ENCODE measurements at places on chromosomes 12 and 14.

DNA sequence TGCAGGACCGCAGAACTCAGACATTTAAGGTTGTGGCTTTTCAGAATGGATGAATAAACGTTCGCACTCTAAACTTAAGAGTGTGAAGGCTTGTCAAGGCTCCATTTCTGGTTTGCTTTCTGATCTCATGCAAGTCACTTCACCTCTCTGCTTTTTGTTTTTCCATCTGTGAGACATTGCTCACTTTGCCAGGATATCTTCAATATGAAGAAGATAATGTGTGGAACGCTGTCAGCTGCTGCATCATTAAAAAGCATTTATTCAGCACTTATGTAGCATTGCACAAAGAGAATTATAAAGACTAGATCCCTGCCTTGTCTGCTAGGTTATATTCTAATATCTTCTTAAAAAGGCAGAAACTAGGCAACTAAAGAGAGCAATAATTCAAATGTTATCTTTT, 172.2 kb downstream of the CACNA1C start:
- no peak for DNase-seq

GRCh38 chr14:103728721-103729120, 13.1 kb downstream of the ZFYVE21 start:
- no peak for DNase-seq

DNA sequence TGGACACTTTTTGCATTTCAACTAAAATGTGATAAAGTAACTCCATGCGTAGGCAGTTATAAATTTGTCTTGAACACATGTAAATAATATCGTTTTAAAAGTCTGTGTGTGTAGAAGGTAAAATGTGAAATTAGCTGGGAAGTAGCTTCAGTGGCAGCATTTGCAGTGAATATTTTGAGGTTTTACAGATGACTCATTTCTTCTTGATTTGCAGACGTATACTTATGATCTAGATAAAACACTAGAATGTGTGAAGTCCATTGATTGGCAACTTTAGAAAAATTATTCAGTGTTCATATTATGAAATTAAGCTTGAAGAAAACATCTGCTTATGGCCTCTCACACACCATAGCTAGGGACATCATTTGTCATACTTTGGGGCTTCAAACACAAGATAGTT, 788.6 kb upstream of the NOVA1 start:
- no peak for DNase-seq

DNA sequence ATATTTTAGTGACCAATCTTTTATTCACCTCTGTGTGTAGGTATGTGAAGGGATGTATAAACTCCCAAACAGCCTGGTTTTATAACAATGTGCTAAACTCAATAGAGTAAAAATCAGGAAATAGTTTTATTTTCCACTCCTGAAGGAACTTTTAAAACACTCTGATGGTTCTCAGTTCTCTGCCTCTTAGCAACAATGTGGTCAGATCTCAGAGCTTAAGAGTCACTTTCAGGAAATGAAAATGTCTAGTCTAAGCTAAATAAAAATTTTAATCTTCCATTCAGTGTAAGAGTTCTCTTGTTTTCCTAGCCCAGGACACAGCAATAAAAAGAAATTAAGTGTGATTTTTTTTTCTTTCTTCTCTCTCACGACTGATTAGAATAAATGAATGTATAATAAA, 718.0 kb downstream of the C12orf50 start:
- no peak for DNase-seq

GRCh38 chr12:58681730-58682129, 238.6 kb downstream of the LRIG3 start:
- DNase-seq = no peak

GRCh38 chr12:41930866-41931437, 213.7 kb downstream of the GXYLT1 start:
- no peak for DNase-seq

GRCh38 chr12:12903642-12904609, 12.6 kb downstream of the GPRC5A start:
- no peak for DNase-seq

GRCh38 chr12:80598004-80598606, 109.3 kb upstream of the MYF6 start:
- DNase-seq = no peak

- no peak for DNase-seq
Measured at GRCh38 chr12:105040476-105040875, 43.8 kb downstream of the ALDH1L2 start.

DNA sequence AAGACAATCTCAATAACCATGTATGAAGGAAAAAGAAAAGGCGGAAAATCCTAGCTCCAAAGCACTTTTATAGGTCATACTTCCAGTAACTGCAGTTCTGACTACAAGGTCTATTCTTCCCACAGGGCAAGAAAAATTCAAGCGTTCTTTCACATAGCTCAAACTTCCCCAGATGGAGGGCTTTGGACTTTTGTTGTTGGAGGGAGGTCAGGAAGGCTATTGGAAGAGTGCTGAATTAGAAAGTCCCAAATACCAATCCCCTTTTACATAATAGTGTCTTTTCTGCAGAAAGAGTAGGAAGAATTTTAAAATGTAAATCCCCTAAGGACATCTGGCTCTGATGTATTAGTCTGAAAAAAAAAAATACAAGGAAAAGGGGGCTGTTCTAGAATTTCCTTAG, 309.4 kb downstream of the MDGA2 start:
- DNase-seq = no peak

DNA sequence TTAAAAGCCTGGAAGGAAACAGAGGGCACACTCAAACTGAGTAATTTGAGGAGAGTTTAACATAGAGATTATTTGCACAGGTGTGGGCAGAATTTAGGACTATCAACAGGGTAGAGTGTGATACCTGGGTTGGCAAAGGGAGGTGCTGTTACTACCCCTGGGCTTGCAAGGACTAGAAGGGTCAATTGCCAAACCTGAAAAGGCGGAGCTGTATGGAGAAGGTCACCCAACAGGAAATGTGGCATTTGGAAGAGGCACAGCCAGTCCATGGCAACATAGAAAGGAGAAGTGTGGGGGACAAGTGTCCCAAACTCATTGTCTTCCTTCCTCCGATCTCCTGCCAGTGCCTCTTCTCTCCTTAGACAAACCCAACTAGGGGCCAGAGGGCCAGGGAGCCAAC, 21.6 kb upstream of the MED13L start:
- no peak for DNase-seq

DNA sequence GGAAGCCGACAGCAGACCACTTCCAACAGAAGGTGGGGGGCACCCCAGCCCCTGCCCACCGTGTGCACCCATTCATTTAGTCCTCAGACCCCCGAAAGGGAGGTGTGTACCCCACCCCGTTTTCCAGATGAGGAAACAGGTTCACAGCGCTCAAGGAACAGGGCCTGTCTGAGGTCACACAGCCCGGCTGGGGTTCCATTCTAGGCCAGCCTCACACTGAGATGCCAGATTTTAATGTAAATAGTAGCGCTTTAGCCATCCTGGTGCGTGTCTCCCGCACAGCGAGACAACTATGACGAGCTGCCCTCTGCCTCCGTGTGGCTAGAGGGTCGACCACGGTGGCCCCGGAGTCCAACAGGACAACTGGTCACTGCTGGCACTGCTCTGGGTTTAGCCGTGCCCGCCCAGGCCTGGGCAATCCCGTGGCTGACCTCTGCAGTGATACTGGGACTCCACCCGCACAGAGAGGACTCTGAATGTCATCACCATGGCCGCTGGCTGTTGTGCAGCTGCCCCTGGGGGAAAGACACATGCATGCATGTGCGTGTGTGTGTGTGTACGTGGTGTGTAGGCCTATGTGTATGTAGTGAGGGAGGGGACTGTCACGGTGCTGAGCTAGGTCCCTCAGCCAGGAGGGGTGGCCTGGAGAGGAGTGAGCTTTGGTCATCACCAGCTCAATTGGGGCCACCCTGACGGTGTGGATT, 31.6 kb downstream of the BEGAIN start:
- no peak for DNase-seq

DNA sequence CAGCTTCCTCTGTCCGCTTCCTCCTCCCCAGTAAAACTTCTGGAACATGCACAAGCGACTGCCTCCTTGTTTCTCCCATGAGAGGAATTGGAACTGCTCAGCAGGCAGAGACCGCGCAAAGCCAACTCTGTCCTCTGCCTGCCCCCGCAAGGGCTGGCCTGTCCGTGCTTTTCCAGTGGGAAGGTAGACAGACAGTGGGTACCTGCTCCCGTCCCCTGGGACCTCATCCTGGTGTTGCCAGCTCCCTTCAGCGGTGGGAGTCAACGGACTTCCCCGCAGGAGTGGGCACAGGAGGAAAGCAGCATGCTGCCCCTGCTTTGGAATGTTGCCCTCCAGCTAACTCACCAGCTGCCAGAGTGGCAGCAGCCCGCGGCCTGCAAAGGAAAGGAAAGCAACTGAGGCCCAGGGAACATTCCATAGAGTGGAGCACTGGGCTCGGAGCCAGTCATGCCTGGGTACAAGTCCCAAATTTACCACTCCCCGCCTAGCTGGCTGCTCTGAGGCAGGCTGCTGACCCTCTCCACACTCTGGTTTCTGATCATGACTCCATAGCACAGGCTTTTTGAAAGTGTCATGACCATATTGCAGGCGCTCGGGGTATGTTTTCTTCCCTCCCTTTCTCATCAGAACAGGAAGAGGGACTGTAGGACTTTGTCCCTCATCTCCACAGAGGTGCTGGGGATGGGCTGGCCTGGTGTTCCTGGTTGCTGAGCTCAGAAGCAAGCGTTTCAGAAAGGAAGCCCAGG, 89.2 kb upstream of the CLMN start:
- DNase-seq = no peak

- DNase-seq = no peak
Measured at GRCh38 chr14:75430526-75430925, 2.7 kb downstream of the JDP2 start.

GRCh38 chr12:74170645-74171477, 366.8 kb upstream of the ATXN7L3B start:
- DNase-seq = no peak

DNA sequence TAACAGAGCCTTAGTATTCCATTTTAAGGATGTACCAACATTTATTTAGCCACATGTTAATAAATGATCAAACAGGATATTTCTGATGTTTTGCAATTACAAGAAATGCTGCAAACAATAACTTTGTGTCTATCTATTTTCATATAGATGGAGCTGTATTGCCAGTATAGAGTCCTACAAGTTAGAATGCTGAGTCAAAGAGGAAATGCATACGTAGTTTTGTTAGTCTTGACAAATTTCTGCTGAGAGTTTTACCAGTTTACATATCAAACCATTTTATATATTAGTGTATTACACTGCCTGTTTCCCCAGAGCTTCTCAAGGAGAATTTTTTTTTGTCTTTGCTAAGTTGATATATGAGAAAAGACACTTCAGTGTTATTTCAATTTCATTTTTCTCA, 541.7 kb downstream of the SLC16A7 start:
- DNase-seq = no peak

- no peak for DNase-seq
Measured at GRCh38 chr12:27975222-27976136, 2.9 kb upstream of the PTHLH start.

- no peak for DNase-seq
Measured at GRCh38 chr14:101019541-101019940, 116.0 kb upstream of the RTL1 start.

GRCh38 chr14:72476657-72477499, 417.0 kb downstream of the DPF3 start:
- DNase-seq = no peak

DNA sequence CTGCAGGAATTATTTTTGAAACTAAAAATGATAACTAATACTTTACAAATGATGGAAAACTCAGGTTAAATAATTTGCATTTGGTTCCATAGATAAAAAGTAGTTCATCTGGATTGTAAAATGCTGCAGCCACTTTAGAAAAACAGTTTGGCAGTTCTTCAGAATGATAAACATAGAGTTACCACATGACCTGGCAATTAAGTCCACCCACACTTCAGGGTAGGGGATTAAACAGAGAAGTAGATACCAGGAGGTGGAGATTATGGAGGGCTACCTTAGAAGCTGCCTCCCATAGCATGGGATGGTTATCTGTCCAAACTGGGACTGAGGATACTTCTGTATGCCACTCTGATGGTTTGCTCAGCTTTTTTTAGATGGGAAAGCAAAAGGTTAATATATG, 22.2 kb downstream of the ARF6 start:
- DNase-seq = no peak

DNA sequence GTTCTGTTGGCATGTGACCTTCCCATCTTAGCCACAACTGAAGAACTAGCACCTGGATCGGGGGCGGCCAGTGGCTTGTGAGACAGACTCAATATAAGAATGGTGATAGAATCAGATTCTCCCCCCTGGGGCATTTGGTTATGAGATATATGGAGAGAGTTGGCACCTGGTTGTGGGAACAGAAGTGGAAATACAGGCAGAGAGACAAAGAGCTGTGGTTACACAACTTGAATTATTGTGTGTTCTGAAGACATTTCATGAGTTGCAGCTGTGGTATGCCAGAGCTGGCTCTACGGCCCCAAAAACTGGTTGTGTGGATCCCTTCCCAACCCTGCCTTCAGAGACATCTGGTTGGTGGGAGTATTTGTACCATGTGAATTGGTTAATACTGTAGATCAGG, 2.9 kb upstream of the MSRB3 start:
- no peak for DNase-seq

DNA sequence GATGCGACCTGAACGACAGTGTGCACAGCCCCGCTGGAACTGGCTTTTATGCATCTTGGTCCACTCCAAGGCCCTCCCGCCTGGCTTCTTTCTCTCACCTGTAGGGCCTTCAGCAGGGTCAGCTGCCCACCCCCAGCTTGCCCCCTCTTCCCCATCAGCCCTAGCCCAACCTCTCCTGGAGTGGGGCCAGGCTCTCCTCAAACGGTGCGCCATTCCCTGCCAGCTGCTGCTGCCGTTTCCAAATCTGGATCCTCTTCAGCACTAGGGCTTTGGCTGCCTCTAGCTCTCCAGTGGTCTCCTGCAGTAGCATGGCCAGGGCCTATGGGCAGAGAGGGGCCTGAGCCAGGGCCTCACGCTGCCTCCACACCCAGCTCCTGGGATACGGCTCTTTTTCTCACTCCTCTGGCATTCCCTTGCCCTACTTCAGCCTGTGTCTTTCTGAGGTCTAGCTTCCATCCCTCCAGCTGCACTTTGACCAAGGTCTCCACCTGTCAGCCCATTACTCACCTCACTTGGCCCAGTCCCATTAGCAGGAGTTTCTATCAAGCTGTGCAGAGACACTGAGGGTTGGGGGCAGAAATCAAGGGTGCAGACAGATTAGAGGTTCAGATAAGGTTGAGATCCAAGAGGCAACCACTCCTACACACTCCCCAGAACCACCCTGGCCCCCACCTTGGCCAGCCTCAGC, 5.0 kb downstream of the STAT6 start:
- DNase-seq = no peak

- DNase-seq = no peak
Measured at GRCh38 chr14:21234112-21234511, 35.1 kb downstream of the HNRNPC start.

DNA sequence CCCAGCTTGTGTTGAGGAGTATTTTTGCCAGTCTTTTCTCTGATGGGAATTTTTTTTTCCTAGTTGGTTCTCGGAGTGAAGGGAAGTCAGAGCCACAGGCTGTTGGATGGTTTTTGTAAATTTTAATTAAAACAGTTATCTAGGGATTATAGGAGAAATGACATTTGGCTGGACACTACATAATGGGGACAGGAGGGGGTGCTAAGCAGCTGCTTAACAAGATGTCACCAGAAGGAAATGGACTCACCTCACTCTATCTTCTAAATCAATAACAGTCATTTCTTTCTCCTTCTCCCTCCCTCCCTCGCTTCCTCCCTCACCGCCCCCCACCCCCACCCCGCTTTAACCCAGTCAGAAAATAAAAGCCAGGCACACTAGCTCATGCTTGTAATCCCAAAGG, 93.4 kb upstream of the TMEM233 start:
- no peak for DNase-seq
